Inflammatory macrophage treated with lipopolysaccharide for 4 hours (primary cell): ENCODE measurements at places on chromosomes 5 and 9.
A peak's percentile ranks its signal among the peaks of the same experiment; 100 is the strongest.

DNA sequence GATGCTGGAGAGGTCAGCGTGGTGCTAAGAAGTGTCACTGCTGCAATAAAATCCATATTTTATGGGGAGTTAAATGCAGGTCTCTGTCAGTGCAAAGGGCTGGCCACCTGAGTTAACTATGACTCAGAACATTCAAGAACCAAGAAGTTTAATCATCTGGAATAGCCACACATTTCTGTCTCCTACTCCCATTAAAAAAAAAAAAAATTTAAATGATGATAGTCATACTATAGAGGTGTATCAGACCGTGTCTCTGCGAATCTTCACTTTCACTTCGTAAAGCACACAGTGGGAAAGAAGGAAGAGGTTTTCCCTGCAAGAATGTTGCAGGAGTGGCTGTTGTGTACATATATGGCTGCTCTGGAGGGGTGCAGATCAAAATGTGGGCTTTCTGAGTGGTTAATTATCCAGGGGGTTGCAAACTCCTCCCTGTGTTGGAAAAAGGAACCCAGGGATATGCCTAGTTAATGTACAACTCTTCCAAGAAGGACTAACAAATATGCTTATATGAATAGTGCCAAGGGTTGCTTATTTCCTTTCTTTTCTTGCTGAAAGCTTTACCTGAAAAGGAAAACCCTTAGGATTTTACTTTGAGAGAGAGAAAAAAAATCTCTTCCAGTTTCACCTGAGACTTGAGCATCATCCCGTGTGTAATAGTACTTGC is 1.5 kb downstream of the CDH6 start:
- no peak for DNase-seq

GRCh38 chr5:34648840-34649158 is 7.3 kb upstream of the RAI14 start:
- no peak for DNase-seq

DNA sequence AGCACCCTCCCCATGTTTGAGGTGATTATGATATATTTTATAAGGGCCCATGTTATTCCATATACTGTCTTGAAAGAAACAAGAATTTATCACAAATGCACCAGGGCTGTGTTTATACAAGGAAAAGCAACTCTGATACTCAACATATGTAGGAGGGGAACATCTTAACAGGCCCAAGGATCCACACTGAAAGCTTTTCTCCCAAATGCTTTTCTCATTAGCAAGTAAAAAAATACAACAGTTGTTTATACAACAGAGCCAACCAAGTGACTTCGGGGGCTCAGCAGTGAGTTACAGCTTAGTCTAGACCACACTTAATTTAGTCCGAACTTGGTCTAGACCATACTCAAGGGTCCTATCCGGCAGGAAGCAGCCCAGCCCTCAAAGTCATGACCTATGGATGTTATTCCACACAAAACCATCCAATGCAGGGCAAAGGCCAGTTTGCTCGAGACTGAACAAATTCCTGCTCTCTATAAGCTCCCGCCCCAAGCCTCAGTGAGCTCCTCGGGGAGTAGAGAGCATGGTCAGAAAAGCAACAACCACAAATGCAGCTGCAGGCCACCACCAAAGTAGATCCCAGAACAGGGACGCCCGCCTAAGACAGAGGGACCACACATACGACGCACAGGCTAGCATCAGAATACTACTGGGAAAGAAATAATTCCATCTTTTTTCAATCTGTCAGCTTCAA is 6.8 kb downstream of the GZMK start:
- DNase-seq, result no peak

- DNase-seq, result no peak
Measured at GRCh38 chr5:121630402-121630801, 221.3 kb upstream of the FTMT start.

GRCh38 chr5:134004626-134005416 is at the start of gene VDAC1:
VDAC1 (minus strand) TSS chr5:134004975; CDS start chr5:133993012, 11,963 bp downstream.
- peak; percentile 85 for DNase-seq

- DNase-seq, result peak; percentile 19
Measured at GRCh38 chr5:43192558-43193180, 644 bp downstream of the NIM1K start.

- no peak for DNase-seq
Measured at GRCh38 chr9:126517833-126518356, 95.8 kb upstream of the LMX1B start.

GRCh38 chr5:57724836-57725235 is 242.2 kb upstream of the ACTBL2 start:
- no peak for DNase-seq

- no peak for DNase-seq
Measured at GRCh38 chr9:3760031-3760430, 234.2 kb upstream of the RFX3 start.

DNA sequence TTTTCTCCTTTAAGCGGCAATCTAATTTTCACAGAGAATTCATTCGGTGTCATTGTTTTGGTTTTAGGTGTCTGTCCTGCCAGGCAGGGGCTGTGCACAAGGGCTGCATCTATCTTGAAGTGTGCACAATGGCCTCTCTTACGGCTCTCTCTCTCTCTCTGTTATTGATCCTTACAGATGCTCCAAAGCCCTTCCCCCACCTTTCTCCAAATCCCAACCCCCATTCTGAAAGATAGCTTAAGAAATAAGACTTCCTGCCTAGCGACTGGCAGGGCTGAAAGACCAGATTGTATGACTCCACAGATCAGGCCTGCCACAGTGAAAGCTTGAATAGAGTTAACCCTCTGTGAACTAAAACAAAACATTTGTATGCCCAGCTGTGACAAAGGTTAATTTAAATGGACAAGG is 86.5 kb upstream of the NR5A1 start:
- no peak for DNase-seq

DNA sequence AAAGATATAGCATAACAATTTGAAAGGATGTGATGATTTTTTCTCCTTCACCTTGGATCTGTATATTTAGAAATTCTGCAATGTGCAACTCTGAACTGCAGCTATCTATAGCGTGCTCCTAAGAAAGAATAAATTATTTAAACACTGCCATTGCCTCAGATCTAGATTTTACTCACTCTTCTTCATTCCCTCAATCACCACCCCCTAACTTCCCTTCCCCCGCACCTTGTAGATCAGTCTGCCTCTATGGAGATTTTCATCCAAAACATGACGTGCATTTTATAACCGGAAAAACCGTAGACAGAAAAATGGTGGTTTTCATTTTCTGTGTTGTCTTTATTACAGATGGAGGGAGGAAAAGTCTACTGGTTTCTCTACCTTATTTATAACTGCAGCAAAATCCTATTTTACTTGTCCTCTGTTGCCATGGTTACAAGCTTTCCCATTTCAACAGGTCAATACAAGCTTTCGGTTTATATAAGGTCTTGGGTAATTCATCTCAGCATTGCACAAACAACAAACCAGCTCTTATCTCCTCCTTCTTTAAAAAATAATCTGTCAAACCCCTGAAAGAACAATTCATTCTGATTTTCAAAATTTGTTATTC is 480.0 kb downstream of the TAF11L14 start:
- peak; percentile 39 for DNase-seq

GRCh38 chr9:12667892-12668291 is 25.3 kb upstream of the TYRP1 start:
- no peak for DNase-seq

GRCh38 chr5:72166070-72166979 is 59.0 kb downstream of the MAP1B start:
- DNase-seq, result no peak

GRCh38 chr9:138100711-138101350 is 223.2 kb downstream of the CACNA1B start:
- no peak for DNase-seq

GRCh38 chr5:15097552-15097951 is 226.0 kb upstream of the ANKH start:
- DNase-seq, result no peak

- DNase-seq, result no peak
Measured at GRCh38 chr9:123318202-123318601, 37.8 kb upstream of the CRB2 start.

DNA sequence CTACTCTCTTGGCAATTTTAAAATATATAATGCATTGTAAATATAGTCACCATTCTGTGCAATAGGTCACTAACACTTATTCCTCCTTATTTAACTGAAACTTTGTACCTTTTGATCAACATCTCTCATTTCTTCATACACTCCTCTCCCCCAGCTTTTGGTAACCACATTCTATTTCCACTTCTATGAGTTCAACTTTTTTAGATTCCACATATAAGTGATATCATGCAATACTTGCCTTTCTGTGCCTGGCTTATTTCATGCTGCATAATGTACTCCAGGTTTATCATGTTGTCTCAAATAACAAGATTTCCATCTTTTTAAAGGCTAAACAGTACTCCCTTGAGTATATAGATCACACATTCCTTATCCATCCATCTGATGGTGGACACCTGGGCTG is 188.8 kb downstream of the NXNL2 start:
- no peak for DNase-seq

- peak; percentile 88 for DNase-seq
Measured at GRCh38 chr5:170293273-170293672, 4.3 kb downstream of the LCP2 start.

DNA sequence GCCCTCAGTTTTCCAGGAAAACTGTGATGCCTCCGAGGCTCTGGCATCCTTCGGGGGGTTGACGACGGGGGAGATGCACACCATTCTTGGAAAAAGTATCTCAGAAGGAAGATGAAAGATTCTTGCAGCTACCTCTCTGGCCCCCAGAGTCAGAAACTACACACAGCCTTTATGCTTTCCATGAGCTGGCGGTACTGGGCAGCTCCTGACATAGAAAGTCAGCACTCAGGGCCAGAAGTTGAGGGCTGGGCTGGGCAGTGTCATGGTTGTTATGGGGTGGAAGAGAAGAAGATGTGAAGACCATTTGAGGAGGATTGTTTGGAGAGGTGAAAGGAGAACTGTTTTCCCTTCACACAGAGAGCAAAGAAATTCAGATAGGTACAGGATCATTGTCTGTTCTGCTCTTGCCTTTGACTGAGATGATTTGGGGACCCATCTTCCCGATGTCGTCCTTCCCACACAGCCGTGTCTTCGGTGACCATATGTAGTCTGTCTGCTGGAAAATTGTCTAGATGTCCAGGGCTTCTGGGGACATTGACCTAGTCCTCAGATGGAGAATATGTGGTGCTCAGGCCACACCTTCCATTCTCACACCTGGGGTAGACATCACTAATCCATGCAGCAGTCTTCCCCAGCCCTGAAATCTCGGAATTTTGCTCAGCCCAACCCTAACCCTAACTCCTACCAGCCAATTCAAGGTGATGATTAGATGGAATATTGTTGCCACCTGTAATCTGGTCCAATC is 237.1 kb downstream of the CACNA1B start:
- no peak for DNase-seq

- no peak for DNase-seq
Measured at GRCh38 chr5:2901511-2901910, 150.0 kb upstream of the IRX2 start.

DNA sequence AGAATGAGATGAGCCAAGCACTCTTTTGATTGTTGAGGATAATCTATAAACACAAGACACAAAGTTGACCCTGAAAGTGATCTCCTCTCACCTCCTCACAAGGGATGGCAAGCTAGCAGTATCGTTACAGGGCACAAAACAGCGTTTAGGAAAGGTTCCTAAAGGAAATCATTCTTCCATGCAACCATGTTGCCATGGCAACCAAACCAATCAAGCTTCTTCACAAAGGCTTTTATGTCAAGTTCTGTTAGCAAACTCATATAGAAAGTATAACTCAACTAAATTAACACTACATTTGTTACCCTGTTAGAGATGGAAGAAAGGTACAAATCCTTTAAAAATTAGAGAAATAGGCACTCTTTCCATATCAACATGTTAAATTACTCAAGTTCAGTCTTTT is 1016.8 kb upstream of the DMAC1 start:
- DNase-seq, result no peak

DNA sequence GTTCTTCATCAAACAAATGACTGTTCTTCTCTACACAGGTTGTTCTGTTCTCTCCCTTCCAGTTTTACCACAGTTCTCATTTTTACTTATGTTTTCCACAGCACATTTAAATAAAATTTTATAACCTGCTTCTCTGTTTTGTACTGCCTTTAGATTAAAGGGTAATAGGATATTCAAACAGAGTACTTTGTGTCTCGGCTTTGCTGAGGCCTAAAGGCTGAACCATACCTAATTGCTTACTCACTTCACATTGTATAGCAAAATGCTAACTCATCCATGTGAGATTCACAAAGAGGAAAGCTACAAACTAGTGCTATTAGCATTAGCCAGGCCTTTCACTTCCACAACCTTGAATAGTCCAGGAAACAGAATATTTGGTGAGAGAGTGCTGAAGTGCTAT is 200.3 kb downstream of the TRPM3 start:
- no peak for DNase-seq

DNA sequence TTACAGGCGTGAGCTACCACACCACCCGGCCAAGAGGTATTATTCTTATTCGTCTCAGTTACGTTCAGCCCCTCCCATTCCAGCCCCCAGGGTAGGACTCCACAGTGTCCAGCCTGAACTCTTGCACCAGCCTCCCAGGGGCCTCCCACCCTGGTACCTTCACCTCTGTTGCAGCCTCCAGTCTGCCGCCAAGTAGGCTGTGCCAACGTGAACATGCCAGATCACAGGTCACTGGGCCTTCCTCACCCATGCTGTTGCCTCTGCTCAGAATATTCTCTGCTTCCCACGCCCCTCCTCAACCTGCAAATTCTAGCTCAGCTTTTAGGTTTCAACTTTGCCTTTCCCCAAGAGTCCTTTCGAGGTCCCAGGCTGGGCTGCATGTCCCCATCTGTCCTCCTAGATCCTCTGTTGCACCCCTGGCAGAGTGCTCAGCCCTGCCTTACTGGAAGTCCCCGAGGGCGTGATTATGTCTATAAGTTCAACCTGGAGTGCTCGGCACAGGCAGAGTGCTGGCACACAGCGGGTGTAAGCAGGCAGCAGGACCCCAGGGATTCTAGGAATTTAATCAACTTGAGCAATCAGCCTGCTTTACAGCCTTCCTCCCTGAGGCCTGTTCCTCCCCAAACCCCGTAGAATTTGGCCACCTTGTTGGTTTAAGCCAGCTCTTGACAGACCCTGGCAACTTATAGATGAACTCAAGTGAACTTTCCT is 13.1 kb upstream of the STXBP1 start:
- DNase-seq, result no peak

DNA sequence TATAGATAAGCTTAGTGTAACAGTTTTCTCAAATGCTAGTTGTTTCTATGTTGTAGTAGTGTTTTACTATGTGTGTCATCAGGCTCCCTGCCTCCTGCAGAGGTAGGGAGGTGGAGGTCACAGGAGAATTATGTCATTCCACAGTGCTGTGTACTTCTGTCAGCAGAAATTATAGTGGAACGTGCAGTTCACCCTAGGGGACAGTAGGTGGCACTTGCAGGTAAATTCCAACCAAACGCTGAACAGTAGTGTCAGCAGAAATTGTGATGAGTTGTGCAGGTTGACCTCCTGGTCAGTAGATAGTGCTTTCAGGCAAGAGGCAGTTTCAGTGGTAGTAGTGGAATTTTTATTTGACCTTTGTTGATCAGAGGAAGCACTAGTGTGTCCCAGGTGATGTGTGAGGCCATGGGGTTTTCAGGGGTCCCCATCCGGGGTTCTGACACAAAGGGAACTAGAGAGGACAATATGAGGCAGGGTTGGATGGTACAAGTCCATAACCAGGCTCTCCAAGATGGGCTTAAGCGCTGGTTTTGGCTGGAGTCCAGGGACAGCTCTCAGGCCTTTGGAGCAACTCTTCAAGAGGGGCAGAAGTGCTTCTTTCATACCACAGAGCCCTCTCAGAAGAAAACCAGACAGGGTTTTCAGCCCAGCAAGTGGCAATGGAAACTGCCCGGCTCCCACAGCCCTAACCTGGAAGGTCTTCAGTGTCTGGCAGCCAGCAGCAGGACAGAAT is 402.9 kb downstream of the CYLC2 start:
- peak; percentile 27 for DNase-seq

- DNase-seq, result no peak
Measured at GRCh38 chr5:82620957-82621600, 342.9 kb upstream of the RPS23 start.
